ENCODE measurements at places on chromosomes 7 and 10. TPM values are rescaled to one million over a fixed set of nuclear protein-coding genes. Genes with fewer than 3 reads are reported as not detected.

CRYGN gene
- 0.32 TPM for total RNA-seq

TLX1 gene
- total RNA-seq, result 0.33 TPM

DNA sequence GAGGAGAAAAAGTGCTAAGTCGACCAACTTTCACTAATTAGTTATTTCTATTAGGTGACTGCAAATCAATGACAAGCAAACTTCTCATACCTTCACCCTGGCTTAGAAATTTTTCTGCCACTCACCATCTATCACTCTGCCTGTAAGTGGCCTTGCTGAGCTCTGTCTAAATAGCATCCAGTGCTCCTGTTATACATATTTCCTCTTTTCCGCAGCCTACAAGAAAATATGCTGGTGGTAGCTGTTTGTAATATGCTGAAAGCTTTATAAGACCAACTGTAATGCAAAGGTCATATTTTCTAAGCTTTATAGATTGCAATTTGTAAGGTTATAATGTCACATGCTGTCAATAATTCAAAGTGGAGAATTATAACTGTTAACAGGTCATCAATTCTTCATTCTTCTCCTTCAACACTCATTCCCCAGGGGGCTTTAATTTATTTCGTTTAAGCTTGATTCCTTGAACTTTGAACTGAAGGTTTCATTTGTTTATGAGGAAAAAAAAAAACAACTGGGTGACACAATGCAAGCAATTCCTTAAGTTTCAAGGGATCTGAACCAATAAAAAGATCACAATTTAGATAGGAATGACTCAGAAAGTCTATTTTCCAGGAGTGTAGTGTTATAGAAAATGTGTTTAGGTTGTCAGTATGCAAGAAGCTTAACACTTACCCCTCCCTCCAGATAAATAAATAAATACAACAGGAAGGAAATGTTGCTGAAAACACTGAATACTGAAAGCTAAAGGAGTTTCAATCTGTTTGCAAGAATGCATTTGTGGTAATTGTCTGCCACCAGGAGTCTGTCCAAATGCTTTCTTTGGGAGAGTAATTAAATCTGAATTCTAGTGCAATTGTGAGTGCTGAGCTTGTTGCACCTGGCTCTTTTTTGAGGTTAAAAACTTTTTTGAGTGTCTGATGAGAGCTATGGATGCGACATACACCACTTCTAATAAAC, 183.7 kb downstream of the SORCS1 start:
- H3K4me1 ChIP-seq, result peaks cover 22% of the 10 kb centered on the region
- no peak overlapping the region for H3K4me3 ChIP-seq
- no peak for DNase-seq
- H3K27me3 ChIP-seq, result no peaks in the 10 kb centered on the region
- H3K27ac ChIP-seq, result peak overlapping the region; percentile 38
- H3K36me3 ChIP-seq, result no peaks in the 10 kb centered on the region

DNA sequence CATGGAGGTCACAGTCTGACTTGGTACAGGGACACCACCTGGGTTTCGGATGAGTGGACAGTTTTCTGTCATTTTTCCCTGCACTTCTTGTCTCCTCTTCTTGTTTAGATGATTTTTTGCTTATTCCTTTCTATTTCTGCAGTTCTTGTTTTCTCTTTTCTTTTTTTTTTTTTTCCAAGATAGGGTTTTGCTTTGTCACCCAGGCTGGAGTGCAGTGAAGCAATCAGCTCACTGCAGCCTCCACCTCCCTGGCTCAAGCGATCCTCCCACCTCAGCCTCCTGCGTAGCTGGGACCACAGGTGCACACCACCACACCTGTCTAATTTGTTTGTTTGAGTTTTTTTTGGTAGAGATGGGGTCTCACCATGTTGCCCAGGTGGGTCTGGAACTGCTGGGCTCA, 49.7 kb upstream of the RASGEF1A start:
- H3K4me3 ChIP-seq, result no peak overlapping the region
- H3K27me3 ChIP-seq, result peaks cover 3% of the 10 kb centered on the region
- no peaks in the 10 kb centered on the region for H3K36me3 ChIP-seq
- DNase-seq, result no peak

GRCh38 chr10:114363745-114364454, 40.4 kb downstream of the AFAP1L2 start:
- H3K4me3 ChIP-seq, result no peak overlapping the region
- H3K36me3 ChIP-seq, result peaks cover 11% of the 10 kb centered on the region
- no peaks in the 10 kb centered on the region for H3K27me3 ChIP-seq

GRCh38 chr7:35546691-35547429, 148.1 kb downstream of the HERPUD2 start:
- H3K27ac ChIP-seq, result no peak overlapping the region
- H3K4me3 ChIP-seq, result no peak overlapping the region
- H3K4me1 ChIP-seq, result no peaks in the 10 kb centered on the region
- no peak for DNase-seq
- H3K36me3 ChIP-seq, result no peaks in the 10 kb centered on the region
- H3K27me3 ChIP-seq, result no peaks in the 10 kb centered on the region

LBX1 gene
- total RNA-seq, result 1.0 TPM

UPK3B gene
- not detected for total RNA-seq

- no peaks in the 10 kb centered on the region for H3K27me3 ChIP-seq
- H3K36me3 ChIP-seq, result no peaks in the 10 kb centered on the region
- H3K4me1 ChIP-seq, result peaks cover 12% of the 10 kb centered on the region
- H3K4me3 ChIP-seq, result no peak overlapping the region
These were observed 103.0 kb downstream of the CALD1 start for GRCh38 chr7:134882481-134882880.

DNA sequence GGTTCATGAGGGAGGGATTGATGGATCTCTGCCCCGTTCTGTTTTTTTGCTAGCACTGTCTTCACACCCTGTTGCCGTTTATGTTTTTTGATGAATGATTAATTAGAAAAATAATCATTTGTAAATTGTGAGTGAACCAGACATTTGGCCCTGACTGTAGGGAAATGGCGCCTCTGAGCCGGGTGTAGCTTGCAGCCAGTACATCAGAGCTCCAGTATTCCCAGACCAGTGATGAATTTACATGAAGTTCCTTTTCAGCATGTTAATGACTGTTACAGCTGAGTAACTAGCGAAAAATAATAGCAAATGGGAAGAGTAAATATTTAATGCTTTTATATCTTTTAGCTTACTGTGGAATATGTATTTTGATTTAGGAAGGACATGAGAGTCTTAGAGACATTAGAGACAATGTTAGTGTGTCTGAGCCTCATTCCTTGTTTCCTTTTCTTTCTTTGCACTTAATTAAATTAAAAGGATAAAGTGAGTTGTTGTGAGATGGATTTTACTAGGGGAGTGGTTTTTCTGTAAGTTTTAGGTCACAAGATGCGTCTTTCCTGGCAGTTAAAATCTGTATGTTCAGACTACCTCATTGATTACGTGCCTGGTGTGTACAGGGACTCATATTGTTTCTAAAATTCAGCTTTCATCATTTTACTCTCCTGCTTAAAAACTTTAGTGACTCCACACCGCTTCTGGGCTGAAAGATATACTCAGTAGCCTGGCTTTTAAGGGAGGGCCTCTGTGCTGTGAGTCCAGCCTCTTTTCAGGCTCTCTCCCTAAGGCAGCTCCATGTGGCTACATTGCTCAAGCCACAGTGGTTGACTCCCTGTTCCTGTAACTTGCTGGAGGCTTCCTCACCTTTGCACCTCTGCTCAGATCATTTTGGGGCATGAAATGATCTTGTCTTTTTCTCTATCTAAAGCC, 86.4 kb downstream of the AUTS2 start:
- no peaks in the 10 kb centered on the region for H3K36me3 ChIP-seq
- no peak for DNase-seq
- H3K27ac ChIP-seq, result no peak overlapping the region
- no peak overlapping the region for H3K4me3 ChIP-seq
- H3K4me1 ChIP-seq, result peaks cover 28% of the 10 kb centered on the region
- H3K27me3 ChIP-seq, result no peaks in the 10 kb centered on the region

DNA sequence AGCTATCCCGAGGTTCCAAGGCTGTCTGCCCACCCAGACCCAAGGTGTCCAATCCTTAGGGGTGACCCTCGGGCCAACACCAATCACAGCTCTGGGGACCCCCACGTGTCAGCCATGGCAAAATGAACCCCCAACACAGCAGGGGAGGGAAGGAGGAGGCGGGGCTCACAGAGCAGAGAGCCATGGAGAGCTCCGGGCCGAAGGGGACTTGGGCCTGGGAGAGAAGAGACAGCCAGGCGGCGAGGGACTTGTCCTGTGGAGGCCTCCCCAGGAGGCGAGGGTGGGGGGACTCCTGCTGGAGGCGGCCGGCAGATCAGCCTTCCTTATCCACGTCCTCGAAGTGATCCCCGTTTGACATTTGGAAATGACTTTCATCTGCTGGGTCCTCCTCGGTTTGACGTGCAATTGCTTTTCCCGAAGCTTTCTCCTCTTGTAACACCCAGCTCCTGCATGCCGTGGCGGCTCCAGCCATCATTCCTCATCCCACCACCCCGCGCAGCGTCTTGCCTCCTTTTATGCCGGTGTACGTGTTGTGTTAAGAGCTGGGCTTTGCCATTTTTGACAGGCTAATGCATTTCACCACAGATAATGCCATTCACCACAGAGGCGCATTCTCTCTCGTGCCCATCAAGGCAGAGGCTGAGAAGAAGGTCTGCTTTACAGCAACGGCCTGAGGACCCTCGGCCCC, 337.4 kb downstream of the DNAJB6 start:
- H3K27ac ChIP-seq, result peak overlapping the region; percentile 94
- peaks cover 3% of the 10 kb centered on the region for H3K36me3 ChIP-seq
- DNase-seq, result no peak
- H3K4me1 ChIP-seq, result peaks cover 83% of the 10 kb centered on the region
- no peak overlapping the region for H3K4me3 ChIP-seq

ERVW-1 gene
- total RNA-seq, result not detected

DNA sequence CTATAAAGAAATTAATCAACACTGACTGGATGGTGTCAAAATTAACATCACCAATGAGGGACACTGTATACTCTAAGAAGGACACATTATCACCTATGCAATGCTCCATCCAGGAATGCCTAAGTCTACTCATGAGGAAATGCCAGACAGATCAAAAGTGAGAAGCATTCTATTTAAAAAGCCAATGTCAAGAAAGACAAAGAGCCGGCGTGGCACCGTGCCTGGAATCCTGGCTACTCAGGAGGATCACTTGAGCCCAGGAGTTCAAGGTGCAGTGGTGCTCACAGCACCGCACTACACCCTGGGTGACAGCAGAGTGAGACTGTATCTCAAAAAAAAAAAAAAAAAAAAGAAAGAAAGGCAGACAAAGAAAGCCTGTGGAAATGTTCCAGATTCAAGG, 45.5 kb upstream of the ANAPC16 start:
- H3K27ac ChIP-seq, result no peak overlapping the region
- H3K4me3 ChIP-seq, result no peak overlapping the region
- H3K36me3 ChIP-seq, result no peaks in the 10 kb centered on the region

GRCh38 chr7:50782375-50783208, at the start of gene GRB10:
TSS of gene GRB10 (minus strand) at chr7:50782896. CDS start at chr7:50732322, 50,574 bp downstream.
- H3K27me3 ChIP-seq, result no peaks in the 10 kb centered on the region
- H3K4me3 ChIP-seq, result peak within 1 kb of the TSS; percentile 85
- peak within 1 kb of the TSS; percentile 89 for H3K27ac ChIP-seq
- H3K36me3 ChIP-seq, result peaks cover 27% of the 10 kb centered on the region
- DNase-seq, result peak; percentile 59
- H3K4me1 ChIP-seq, result peaks cover 70% of the 10 kb centered on the region

- H3K27me3 ChIP-seq, result no peaks in the 10 kb centered on the region
- H3K36me3 ChIP-seq, result no peaks in the 10 kb centered on the region
- no peak for DNase-seq
- peaks cover 5% of the 10 kb centered on the region for H3K4me1 ChIP-seq
These were observed 43.0 kb downstream of the SRPK2 start for GRCh38 chr7:105345725-105346124.

GRCh38 chr10:114021154-114021553, 22.5 kb upstream of the ADRB1 start:
- H3K27ac ChIP-seq, result no peak overlapping the region
- no peak for DNase-seq
- H3K4me1 ChIP-seq, result peaks cover 26% of the 10 kb centered on the region
- H3K4me3 ChIP-seq, result no peak overlapping the region
- no peaks in the 10 kb centered on the region for H3K36me3 ChIP-seq

Measured in neural crest cell (in vitro differentiated cells).